Fibroblast of skin of left quadriceps (primary cell): ENCODE measurements at places on chromosomes 1 and 21.
A peak's percentile ranks its signal among the peaks of the same experiment; 100 is the strongest.

DNA sequence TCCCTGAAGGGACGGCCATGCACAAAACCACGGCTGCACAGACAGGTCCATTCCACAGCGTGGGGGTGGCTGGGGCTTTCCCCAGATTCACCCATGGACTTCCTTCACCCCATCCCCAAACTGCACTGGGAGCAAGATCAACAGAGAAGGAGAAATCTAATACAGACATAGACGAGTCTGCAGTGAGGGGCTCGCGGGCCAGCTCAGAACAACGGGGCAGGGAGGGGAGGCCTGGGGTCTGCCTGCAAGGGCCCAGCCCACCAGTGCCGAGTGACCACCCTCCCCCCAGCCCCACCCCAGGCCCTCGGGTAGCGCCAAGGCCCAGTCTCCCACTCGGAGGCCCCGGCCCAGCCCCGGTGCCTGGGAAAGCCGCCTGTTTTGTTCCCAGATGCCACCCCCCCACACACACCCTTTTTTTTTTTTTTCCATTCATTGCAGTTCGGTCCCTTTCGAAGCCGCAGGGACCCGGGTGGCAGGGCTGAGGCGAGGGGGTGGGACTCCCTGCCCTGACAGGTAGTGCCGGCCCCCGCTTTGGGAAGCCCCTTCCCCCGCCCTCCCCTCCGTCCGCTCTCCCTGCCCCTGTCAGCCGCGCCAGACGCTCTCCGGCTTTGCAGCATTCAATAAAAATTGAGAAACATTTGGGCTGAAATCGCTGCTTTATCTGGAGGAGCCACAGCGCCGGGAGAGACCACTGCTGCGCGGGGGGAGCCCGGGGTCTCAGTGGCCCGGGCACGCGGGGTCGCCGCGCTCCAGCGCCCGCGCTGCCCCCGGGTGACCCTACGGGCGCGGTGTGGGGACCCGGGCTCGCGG lies 543 bp upstream of the EPHB2 start:
- peak; percentile 60 for DNase-seq

- DNase-seq, result no peak
These were observed 45.4 kb upstream of the PCBP3 start for GRCh38 chr21:45598109-45598508.

DNA sequence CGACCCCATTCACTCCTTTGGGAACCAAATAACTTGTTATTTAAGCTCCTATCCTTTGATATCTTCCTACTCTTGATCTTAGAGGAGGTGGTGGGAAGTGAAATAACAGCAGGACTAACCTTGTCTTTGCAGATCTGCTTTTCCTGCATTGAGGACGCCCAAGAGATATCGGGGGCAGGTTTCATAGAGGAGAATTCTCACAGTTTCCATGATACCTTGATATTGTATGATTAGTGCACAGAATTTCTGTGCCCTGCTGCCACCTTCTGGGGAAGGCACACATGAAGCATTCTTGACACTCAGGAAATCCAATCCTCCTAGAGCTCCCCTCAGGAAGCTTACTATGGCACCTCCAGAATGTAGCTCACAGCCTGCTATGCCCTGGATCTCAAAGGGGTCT lies 1.6 kb downstream of the CD1B start:
- no peak for DNase-seq

GRCh38 chr1:35499652-35500176 lies 57.5 kb downstream of the KIAA0319L start:
- DNase-seq, result no peak

GRCh38 chr1:180168786-180169639 lies 14.3 kb downstream of the QSOX1 start:
- DNase-seq, result no peak

DNA sequence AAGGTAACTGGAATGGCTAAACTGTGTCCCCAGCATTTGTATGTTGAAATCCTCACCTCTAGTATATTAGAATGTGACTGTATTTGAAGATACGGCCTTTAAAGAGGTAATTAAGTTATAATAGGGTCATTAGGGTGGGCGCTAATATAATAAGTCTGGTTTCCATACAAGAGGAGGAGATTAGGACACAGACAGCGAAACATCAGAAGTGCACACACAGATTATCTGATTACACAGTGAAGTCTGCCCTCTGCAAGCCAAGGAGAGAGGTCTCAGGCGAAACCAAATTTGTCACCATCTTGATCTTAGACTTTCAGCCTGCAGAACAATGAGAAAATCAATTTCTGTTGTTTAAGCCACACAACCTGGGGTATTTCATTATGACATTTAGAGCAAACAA lies 2233.1 kb downstream of the MRPL39 start:
- no peak for DNase-seq

GRCh38 chr1:161954466-161954865 lies 69.2 kb downstream of the OLFML2B start:
- no peak for DNase-seq

- no peak for DNase-seq
These were observed 659.9 kb downstream of the KCNT2 start for GRCh38 chr1:195948123-195948895.

DNA sequence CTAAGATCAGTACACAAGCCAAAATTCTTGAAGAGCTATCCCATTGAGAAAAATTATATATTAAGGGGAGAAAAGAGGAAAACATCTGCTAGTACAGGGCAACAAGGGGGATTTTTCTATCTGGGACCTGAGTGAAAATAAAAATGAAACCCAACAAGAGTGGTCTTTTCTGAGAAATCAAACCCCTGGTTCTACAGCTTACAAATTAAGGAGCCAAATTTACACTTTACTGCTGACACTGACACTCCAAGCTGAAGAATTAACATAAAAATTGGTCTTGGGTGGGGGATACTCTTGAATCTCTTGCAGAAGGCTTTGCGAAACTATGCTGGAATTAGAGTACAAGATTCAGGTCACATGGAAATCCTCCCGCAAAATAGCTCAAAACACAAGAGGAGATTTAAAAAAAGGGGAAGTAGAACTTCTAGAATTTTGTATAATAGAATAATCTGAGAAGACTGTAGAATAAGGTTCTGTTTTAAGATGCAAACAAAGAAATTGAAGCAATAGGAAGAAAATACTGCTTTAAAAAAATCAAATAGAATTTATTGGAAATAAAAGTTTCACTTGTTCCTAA lies 32.1 kb upstream of the HSPA13 start:
- no peak for DNase-seq

DNA sequence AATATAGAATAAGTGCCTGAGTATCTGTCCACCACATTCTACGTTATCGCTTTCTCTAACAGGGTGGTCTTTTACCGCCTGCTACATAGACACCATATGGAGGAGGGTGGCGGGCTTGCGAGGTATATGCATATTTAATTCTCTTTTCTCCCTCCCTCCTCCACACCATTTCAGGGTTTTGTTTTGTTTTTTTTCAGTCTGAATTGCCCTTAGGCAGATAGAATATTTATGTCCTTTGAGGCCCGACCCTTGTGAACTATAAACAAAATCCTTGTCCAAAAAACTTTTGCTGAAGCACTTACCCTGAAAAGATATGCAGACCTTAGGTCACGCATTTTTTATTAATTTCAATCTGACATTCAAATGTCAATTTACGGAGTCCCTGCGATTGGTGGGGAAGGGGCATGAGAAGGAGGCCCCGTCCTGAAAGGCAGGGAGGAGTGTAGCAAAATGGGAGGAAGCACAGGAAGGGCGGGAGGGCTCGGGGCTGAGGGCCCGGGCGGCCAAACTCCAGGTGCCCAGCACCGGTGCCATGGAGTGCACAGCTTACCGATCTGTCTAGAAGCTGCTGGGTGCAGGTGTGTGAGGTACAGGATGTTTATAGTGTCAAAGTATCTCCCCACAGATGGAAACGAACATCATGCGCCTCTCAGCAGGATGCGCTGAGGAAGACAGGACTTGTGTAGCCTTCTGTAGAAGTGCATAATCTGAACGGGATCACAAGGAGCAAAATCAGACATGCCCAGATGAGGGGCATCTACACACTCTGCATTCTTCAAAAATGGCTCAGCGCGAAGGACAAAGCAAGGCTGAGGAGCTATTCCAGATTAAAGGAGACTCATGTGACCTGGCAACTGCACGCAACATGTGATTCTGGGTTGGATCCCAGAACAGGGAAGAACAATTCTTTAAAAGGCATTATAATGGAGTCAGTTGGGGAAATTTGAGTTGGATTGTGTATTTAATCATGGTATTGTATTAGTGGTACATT lies 68.8 kb upstream of the LYST start:
- no peak for DNase-seq

DNA sequence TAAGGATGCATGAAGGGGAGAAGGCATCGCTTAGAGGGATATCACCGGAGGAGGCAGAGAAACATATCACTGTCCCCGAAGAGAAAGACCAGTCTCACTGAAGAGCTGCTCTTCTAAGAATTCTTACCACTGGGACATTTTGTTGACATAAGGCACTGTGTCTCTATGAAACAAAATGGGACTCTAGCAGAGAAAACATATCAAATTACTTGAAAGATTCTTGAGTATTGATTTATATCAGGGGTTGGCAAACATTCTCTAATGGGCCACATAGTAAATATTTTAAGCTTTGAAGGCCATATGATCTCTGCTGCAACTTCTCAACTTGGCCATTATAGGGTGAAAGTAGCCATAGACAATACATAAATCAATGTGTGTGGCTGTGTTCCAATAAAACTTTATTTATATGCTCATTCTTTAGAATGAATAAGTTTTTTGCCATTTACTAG lies 41.0 kb upstream of the GREM2 start:
- no peak for DNase-seq

- no peak for DNase-seq
These were observed at the start of gene CD48 for GRCh38 chr1:160711602-160712311. Gene CD48, minus strand, starts transcription at chr1:160711822. Its CDS starts 59 bp downstream, at chr1:160711763.

GRCh38 chr1:12342401-12343003 lies 112.7 kb downstream of the VPS13D start:
- no peak for DNase-seq

GRCh38 chr1:173823781-173824314 lies 625 bp upstream of the DARS2 start:
- DNase-seq, result no peak

DNA sequence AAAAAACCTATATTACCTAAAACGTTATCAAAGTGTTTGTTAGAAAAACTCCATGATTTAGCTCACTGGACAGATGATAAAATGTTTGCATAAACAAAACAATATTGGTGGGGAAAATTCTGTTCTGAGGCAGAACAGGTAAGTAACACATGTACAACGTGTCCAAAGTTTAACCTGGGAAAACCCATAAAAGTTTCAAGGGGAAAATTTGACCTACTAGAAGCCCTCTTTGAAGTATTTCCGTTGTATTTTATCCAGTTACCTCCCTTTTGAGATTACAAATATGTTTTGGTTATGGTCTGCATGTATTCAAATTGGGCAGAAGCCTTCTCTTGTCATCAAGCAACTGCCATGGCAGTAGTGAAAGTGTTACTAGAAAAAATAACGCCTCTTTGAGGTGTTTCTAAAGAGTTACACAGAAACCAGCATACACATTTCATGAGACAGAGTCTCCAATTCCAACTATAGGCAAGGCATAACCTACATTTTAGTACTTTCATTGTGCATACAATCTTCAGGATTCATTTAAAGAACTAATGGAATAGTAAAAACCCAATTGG lies 58.0 kb upstream of the PDC start:
- DNase-seq, result no peak

DNA sequence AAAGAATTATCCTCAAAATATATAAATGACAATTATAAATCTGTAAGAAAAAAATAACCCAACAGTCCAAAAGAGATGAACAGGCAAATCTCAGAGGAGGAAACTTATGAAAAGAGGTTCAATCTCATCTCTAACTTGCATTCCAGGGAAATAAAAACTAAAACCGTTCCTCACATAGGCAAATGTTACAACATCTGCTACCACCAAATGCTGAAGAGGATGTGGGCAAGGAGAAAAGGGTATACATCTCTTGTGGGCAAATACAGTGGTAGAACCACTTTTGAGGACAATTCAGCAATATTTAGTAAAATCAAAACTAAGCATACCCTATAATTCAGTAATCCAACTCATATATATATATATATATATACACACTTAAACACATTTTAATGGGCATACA lies 33.7 kb upstream of the SGIP1 start:
- DNase-seq, result no peak

DNA sequence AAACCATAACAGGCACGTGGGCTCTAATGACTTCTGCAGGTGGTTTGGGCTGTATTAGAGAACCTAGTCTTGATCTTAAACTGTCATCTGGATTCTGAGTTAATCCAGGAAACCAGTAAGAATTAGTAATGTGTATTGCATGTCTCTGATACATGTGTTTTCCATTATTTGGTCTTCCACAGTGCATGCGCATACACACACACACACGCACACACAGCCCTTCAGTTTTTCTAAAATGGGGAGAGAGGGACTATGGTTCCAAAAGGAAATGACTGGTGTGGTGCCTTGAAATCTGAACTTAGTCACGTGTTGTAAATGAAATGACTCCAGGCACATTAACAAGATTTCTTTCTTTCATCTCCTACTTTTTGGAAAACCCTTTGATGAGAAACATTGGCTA lies 67.6 kb downstream of the OLFML2B start:
- DNase-seq, result peak; percentile 96

GRCh38 chr1:236281198-236281653 lies 532 bp downstream of the ERO1B start:
- DNase-seq, result no peak

DNA sequence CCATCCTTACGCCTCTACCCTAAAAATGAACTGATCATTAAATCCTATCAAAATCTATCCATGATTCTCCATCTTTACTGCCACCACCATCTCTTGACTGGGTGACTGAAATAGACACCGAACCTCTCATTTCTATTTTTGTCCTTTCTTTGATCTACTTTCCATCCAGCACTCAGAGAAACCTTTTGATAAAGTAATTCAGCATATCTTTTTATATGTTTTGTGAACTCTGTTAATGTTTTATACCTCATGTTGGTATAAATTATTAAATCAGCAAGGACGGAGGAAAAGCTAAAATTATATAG lies 13.0 kb downstream of the PCNX2 start:
- no peak for DNase-seq

DNA sequence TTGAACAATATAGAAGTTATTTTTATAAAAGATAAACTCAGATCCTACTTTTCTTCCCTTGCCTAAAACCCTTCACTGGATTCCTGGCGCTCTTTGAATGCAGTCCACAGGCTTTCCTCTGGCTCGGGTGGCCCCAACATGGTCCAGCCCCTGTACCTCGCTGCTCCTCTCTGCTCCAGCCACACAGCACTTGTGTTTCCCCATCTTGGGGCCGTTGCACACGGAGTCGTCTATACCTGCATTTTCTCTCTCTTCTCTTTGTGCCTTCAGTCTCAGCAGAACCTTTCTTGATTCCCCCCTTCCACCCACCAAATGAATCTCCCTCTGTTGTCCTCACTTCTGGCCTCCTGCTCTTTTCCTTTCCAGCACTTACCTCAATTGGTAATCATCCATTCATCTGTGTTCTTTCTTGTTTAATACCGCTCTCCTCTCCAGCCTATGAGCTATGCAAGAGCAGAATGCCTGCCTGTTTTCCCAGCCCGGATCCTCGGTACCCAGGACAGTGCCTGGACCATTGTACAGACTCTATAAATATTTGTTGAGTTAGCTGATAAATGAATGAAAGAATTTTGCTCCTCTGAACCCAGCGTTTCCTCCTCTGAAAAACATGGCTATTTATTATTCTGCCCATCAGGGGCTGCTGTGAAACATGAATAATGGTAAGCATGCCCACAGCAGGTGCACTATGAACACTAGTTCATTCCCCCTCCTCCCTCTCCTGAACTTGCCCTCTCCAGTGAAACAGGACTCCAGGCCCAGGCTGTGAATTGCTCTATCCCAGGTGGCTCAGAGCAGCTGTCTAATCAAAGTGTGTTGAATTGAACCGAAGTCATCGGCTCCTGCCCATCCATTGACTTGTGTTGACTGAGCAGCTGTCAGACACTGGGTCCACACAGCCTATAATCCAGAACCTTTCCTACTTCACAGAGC lies 266.9 kb downstream of the PTPRU start:
- DNase-seq, result no peak

- DNase-seq, result peak; percentile 39
These were observed 81.5 kb upstream of the LYPLAL1 start for GRCh38 chr1:219092206-219092605.
